ENCODE measurements at places on chromosomes 3 and 15.

GRCh38 chr3:52724511-52724910, 18.6 kb downstream of the SPCS1 start:
- no peak for DNase-seq
- H3K4me3 ChIP-seq, result no peak overlapping the region
- peaks cover 12% of the 10 kb centered on the region for H3K4me1 ChIP-seq
- H3K27ac ChIP-seq, result no peak overlapping the region

DNA sequence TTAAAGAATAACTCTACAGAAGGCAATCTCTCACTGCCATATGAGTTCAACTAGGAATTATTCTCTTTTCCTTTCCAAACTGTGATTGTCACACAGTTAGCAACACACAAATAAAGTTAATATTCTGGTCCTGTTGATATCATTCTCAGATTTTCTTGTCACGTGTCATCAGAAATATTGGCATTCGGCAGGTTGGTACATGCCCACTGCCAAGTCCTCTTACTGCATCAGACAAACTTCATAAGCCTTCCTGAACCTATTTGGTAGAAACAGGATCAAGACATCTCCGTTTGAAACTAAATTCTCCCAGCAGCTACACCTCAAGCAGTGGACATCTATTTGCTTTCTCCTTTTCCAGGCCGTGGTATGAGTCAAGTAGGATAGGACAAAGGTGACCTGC, 177.9 kb upstream of the SOX2 start:
- no peak for DNase-seq
- H3K4me3 ChIP-seq, result no peak overlapping the region
- no peaks in the 10 kb centered on the region for H3K36me3 ChIP-seq
- no peak overlapping the region for H3K27ac ChIP-seq
- H3K4me1 ChIP-seq, result no peaks in the 10 kb centered on the region

GRCh38 chr3:107208796-107209195, 168.4 kb upstream of the CCDC54 start:
- DNase-seq, result no peak
- H3K27ac ChIP-seq, result no peak overlapping the region
- H3K4me3 ChIP-seq, result no peak overlapping the region
- H3K27me3 ChIP-seq, result peaks cover 2% of the 10 kb centered on the region

DNA sequence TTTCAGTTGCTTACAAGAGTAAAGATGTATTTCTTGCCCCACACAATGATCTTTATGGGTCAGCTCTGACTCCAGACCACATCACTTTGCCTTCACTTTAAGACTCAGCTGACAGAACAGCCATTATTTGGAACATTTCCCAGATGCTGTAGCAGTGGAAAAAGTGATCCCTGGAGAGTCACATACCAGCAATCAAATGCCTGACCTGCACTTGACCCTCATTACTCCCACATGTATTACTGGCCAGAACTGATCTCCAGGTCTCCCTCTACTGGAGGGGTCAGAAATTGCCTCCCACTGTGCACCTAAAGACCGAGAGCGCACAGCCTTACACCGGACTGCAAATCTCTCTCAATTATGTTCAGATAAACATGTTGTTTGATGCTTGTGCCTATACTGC, 88.6 kb upstream of the ZNF385D start:
- no peaks in the 10 kb centered on the region for H3K36me3 ChIP-seq
- no peak overlapping the region for H3K4me3 ChIP-seq
- no peak overlapping the region for H3K27ac ChIP-seq
- H3K27me3 ChIP-seq, result no peaks in the 10 kb centered on the region
- no peak for DNase-seq
- H3K4me1 ChIP-seq, result no peaks in the 10 kb centered on the region

GRCh38 chr15:32222716-32223115, 180.4 kb downstream of the GOLGA8K start:
- no peak overlapping the region for H3K4me3 ChIP-seq
- H3K27me3 ChIP-seq, result no peaks in the 10 kb centered on the region
- H3K4me1 ChIP-seq, result no peaks in the 10 kb centered on the region
- no peak overlapping the region for H3K27ac ChIP-seq
- no peak for DNase-seq

GRCh38 chr3:89527736-89528305, 420.4 kb downstream of the EPHA3 start:
- H3K27ac ChIP-seq, result no peak overlapping the region

- no peaks in the 10 kb centered on the region for H3K27me3 ChIP-seq
- no peak overlapping the region for H3K27ac ChIP-seq
- peaks cover 3% of the 10 kb centered on the region for H3K4me1 ChIP-seq
- H3K4me3 ChIP-seq, result no peak overlapping the region
Observed at GRCh38 chr15:63870043-63870394, 36.3 kb upstream of the HERC1 start.

DNA sequence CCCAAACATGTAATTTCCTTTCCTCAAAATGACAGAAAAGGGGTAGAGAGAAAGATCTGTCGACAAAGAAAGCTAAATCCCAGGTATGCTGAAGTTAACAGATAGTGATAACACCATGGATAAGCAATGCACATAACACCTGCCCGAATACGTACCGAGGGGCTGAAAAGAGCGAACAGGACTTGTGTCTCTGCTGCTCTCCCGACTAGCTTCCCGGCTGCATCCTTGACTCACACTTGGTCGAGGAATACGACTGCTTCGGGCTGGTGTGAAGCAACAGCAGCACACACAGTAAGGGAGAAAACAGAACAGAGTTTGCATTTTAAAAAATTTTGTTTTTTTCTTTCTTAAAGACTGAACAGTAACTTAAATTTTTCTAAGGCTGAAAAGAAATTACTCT, 136.4 kb downstream of the CLASP2 start:
- H3K27ac ChIP-seq, result no peak overlapping the region
- H3K36me3 ChIP-seq, result peaks cover 2% of the 10 kb centered on the region
- no peak for DNase-seq
- no peaks in the 10 kb centered on the region for H3K4me1 ChIP-seq

DNA sequence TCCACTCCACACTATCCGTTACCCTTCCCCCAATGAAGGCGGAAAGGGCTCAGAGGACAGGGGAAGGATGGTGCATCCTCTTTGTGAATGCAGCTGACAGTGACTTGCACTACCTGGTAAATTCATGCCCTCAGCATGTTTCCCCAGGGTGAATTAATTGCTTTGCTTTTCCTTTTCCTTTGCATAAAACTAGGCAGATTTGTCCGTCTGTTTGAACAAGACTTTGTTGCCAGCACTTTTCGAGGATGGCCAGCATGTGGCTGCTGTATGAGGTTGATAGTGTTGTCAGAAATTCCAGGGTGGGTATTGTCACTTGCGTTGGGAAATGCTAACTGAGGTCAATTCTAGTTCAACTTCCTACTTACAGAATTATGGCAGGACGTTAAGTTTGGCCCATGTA, 79.0 kb upstream of the RARB start:
- H3K4me3 ChIP-seq, result no peak overlapping the region
- no peak overlapping the region for H3K27ac ChIP-seq
- DNase-seq, result no peak
- no peaks in the 10 kb centered on the region for H3K27me3 ChIP-seq

DNA sequence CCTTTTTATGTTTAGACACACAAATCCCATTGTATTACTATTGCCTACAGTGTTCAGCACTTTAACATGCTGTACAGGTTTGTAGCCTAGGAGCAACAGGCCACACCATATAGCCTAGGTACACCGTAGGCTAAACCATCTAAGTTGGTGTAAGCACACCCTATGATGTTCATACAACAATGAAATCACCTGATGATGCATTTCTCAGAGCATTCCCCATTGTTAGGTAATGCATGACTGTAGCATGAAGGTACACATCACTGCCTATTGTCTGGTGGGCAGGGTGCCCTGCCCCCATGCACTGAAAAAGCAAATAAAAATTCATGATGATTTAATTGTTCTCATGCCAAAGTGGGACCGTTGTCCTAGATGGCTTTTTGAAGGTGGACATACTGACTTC, 183.6 kb downstream of the AGBL1 start:
- H3K27me3 ChIP-seq, result no peaks in the 10 kb centered on the region
- no peak overlapping the region for H3K4me3 ChIP-seq
- no peak for DNase-seq
- no peaks in the 10 kb centered on the region for H3K36me3 ChIP-seq
- H3K27ac ChIP-seq, result no peak overlapping the region
- no peaks in the 10 kb centered on the region for H3K4me1 ChIP-seq

GRCh38 chr3:195801251-195802183, 10.2 kb downstream of the MUC4 start:
- H3K27me3 ChIP-seq, result no peaks in the 10 kb centered on the region
- no peak for DNase-seq
- peaks cover 39% of the 10 kb centered on the region for H3K4me1 ChIP-seq
- no peaks in the 10 kb centered on the region for H3K36me3 ChIP-seq

GRCh38 chr15:68330901-68331300, 53.4 kb downstream of the FEM1B start:
- no peak overlapping the region for H3K27ac ChIP-seq
- no peak overlapping the region for H3K4me3 ChIP-seq
- H3K27me3 ChIP-seq, result no peaks in the 10 kb centered on the region
- peaks cover 31% of the 10 kb centered on the region for H3K4me1 ChIP-seq
- H3K36me3 ChIP-seq, result no peaks in the 10 kb centered on the region

- H3K4me3 ChIP-seq, result no peak overlapping the region
- H3K27me3 ChIP-seq, result no peaks in the 10 kb centered on the region
- H3K4me1 ChIP-seq, result no peaks in the 10 kb centered on the region
- no peaks in the 10 kb centered on the region for H3K36me3 ChIP-seq
Observed at GRCh38 chr15:48693484-48693883, 48.0 kb upstream of the FBN1 start.

GRCh38 chr15:72965671-72966070, 86.6 kb upstream of the NEO1 start:
- peaks cover 35% of the 10 kb centered on the region for H3K4me1 ChIP-seq
- H3K27me3 ChIP-seq, result peaks cover 5% of the 10 kb centered on the region
- no peak overlapping the region for H3K27ac ChIP-seq
- no peaks in the 10 kb centered on the region for H3K36me3 ChIP-seq

GRCh38 chr3:134348524-134348923, 25.7 kb downstream of the AMOTL2 start:
- DNase-seq, result no peak
- H3K4me1 ChIP-seq, result no peaks in the 10 kb centered on the region
- no peak overlapping the region for H3K4me3 ChIP-seq
- H3K36me3 ChIP-seq, result no peaks in the 10 kb centered on the region
- H3K27me3 ChIP-seq, result no peaks in the 10 kb centered on the region

DNA sequence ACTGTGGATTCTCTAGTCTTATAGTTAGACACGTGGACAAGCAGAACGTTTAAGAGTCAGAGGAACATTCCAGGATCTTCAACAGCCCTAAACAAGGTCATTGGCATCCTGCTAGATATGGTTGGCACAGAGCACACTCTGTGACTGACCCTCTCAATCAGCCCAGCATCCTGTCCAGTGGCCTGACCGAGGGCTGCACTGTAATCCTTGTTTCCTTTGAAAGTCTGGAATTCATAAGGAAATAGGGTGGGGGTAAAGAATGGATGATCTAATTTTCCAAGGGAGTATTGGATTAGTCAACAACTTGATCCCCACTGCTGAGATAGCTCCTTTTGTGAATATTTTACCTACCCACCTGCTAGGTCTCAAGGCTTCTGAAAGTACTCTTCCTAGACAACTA, 94.5 kb upstream of the DLG1 start:
- H3K27ac ChIP-seq, result no peak overlapping the region
- no peak for DNase-seq
- H3K36me3 ChIP-seq, result peaks cover 7% of the 10 kb centered on the region

GRCh38 chr3:120497818-120498217, 47.0 kb upstream of the FSTL1 start:
- DNase-seq, result no peak
- H3K4me1 ChIP-seq, result no peaks in the 10 kb centered on the region
- H3K27me3 ChIP-seq, result no peaks in the 10 kb centered on the region
- no peak overlapping the region for H3K4me3 ChIP-seq
- no peak overlapping the region for H3K27ac ChIP-seq

DNA sequence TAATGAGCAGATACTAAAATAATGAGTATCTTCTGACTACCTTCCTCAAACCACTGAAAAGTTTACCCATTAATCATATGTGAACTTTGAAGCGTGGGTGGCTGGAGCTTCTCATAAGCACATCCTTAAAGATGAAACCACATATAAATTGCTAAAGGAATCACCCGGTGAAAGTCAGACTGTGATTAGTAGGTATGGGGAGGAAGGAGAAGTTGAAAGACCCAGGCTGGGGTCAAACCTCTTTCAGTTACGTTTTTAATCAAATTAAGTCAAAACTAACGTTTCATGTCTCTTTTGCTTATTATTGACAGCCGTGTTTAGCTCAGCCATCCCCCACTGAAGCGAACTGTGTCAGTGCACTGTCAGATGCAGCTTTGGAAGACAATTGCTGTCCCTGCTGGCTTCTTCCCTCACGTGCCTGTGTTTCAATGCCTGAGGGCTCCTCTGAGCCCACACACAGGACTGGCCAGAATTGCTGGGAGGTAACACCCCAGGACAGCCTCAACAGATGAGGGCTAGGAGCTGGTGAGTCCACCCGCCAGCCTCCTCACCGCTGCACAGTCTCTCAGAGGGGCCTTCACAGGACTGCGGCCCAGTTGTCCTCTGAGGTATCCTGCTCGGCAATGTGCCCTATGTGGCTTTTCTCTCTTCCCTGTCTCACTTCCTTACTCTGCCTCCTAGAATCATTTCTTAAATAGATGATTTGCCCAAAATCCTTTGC, 29.3 kb upstream of the SH3BP5 start:
- H3K27me3 ChIP-seq, result no peaks in the 10 kb centered on the region

DNA sequence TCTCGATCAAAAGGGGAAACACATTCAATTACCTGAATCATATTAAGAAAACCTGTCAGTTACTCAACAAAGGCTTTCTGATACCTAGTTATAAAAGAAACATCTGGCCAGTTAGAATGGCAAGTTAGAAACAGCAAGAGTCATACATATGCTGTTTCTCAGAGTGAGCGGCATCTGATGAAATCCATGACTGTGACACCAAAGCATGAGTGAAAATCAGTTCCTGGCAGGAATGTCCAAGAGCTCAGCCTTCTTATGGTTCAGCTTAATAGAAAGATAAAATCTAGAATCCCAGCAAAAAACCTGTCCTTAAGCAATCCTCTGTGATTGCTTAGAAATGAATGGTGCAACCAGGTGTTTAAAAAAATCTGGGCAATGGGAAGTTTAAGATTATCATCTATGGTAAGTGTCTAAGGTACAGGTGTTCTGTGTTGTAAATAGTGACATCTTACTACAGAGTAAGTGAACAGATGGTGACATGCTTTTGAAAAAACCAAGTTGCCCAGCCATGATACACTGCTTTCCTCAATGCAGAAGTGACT, 18.8 kb downstream of the B4GALT4 start:
- DNase-seq, result no peak
- H3K27me3 ChIP-seq, result no peaks in the 10 kb centered on the region
- H3K4me1 ChIP-seq, result peaks cover 18% of the 10 kb centered on the region
- H3K27ac ChIP-seq, result no peak overlapping the region
- no peak overlapping the region for H3K4me3 ChIP-seq
